Breast epithelium (tissue), 4 donors: ENCODE measurements at places on chromosomes 12 and 14. TPM values are rescaled to one million over a fixed set of nuclear protein-coding genes. Genes with fewer than 3 reads are reported as not detected.

GPR68 gene
- total RNA-seq: 0.59 TPM

CD27 gene
- 0.64 TPM for total RNA-seq

CYP46A1 gene
- total RNA-seq: 1.6 TPM

LUM gene
- 183 TPM for total RNA-seq

IL26 gene
- total RNA-seq: not detected

GRCh38 chr14:39229222-39229543 lies 4.5 kb upstream of the MIA2 start:
- H3K4me1 ChIP-seq: no peaks in the 10 kb centered on the region
- no peak overlapping the region for H3K4me3 ChIP-seq
- no peak overlapping the region for H3K27ac ChIP-seq
- no peaks in the 10 kb centered on the region for H3K27me3 ChIP-seq
- DNase-seq: no peak

GRCh38 chr14:20998674-20999366 lies at the start of gene SLC39A2:
TSS of gene SLC39A2 (plus strand) at chr14:20999293. CDS start at chr14:20999447, 154 bp downstream.
- H3K4me3 ChIP-seq: no peak within 1 kb of the TSS
- DNase-seq: peak; percentile 66
- peak within 1 kb of the TSS; percentile 81 for H3K27ac ChIP-seq
- peaks cover 12% of the 10 kb centered on the region for H3K36me3 ChIP-seq
- no peaks in the 10 kb centered on the region for H3K27me3 ChIP-seq
- no peaks in the 10 kb centered on the region for H3K4me1 ChIP-seq

DNA sequence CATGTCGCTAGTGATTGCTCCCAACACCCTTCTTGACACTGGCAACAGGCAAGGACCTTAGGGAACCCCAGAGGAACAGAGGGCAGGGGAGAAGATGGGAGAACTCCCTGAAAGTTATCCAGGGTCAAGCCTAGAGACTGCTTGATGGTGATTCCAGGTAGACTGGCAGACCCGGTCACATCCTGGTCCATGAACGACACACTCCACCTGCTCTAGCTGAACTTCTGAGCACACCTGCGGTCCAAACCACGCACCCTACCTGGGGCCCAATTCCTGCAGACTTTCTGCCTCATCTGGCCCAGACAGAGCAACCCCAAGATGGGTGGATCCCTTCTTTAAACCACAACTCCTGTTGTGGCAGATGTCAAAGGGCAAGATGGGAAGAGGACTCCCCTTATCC lies 34.2 kb downstream of the NCKAP5L start:
- no peak for DNase-seq
- peaks cover 5% of the 10 kb centered on the region for H3K36me3 ChIP-seq
- no peaks in the 10 kb centered on the region for H3K4me1 ChIP-seq
- no peak overlapping the region for H3K4me3 ChIP-seq
- H3K27me3 ChIP-seq: no peaks in the 10 kb centered on the region
- H3K27ac ChIP-seq: no peak overlapping the region

DNA sequence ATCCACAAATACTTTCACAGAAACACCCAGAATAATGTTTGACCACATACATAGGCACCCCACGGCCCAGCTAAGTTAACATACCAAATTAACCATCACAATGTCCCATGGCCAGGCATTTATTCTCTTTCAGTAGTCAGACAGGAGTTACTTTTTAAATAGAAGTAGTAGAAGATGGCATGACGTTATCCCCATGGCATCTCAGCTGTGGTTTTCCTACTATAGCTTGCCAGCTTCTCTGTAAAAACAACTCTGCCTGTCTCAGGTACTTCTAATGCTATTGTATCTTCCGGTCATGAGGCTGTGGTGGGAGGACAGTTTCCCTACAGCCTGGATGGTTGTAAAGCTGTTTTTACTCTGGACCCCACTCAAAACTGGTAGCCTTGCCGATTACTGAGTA lies 19.3 kb downstream of the CTSG start:
- H3K27me3 ChIP-seq: no peaks in the 10 kb centered on the region
- no peaks in the 10 kb centered on the region for H3K4me1 ChIP-seq
- no peaks in the 10 kb centered on the region for H3K36me3 ChIP-seq
- H3K27ac ChIP-seq: peak overlapping the region; percentile 79

DNA sequence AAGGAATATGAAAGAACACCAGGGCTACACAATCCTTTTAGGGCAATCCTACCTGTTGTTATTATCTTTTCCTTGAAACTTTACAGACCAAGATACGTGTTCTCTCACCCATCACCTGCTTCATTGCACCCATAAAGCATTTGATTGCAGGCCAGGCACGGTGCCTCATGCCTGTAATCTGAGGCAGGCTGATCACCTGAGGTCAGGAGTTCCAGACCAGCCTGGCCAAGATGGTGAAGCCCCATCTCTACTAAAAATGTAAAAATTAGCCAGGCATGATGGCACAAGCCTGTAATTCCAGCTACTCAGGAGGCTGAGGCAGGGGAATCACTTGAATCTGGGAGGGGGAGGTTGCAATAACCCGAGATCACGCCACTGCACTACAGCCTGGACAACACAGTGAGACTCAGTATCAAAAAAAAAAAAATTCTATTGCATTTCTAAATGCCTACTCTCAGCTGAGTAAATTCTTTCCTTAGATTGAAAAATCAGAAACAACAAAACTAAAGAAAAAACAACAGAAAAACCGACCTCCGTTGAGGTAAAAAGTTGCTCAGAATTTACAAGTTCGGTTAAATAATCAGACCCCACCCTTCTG lies 183.7 kb upstream of the TMEM132C start:
- H3K4me3 ChIP-seq: no peak overlapping the region
- H3K27ac ChIP-seq: no peak overlapping the region
- no peaks in the 10 kb centered on the region for H3K36me3 ChIP-seq
- no peak for DNase-seq
- H3K27me3 ChIP-seq: no peaks in the 10 kb centered on the region

GRCh38 chr12:112806721-112807120 lies 15.2 kb downstream of the RPH3A start:
- no peaks in the 10 kb centered on the region for H3K27me3 ChIP-seq
- no peak for DNase-seq
- no peaks in the 10 kb centered on the region for H3K4me1 ChIP-seq
- H3K4me3 ChIP-seq: no peak overlapping the region
- H3K27ac ChIP-seq: no peak overlapping the region

GRCh38 chr12:6708960-6709394 lies 8.4 kb upstream of the PIANP start:
- H3K4me3 ChIP-seq: no peak overlapping the region
- no peak overlapping the region for H3K27ac ChIP-seq
- DNase-seq: no peak
- peaks cover 2% of the 10 kb centered on the region for H3K27me3 ChIP-seq

DNA sequence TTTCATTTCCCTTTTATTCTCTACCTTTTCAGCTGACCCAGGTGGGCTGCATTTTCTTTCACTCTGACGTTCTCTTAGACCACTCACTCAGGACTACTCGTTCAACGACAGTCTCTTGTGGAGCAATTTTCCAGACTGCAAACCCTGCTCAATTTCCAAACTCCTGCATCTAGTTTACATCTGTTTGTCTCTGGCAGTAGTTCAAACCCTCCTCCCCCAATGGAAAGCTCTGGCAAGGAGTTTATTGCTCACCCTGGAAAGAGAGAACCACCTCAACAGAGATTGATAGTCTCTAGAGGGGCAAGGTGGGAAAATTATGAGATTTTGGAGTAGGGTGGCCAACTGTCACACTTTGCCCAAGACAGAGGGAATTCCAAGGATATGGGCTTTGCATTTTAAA lies 130.2 kb downstream of the TSHR start:
- H3K27ac ChIP-seq: no peak overlapping the region
- DNase-seq: no peak
- H3K27me3 ChIP-seq: no peaks in the 10 kb centered on the region
- H3K4me1 ChIP-seq: no peaks in the 10 kb centered on the region
- H3K36me3 ChIP-seq: no peaks in the 10 kb centered on the region
- no peak overlapping the region for H3K4me3 ChIP-seq

GRCh38 chr14:58899317-58899713 lies 261.6 kb downstream of the DACT1 start:
- H3K27me3 ChIP-seq: no peaks in the 10 kb centered on the region
- H3K27ac ChIP-seq: no peak overlapping the region
- DNase-seq: no peak
- no peak overlapping the region for H3K4me3 ChIP-seq

- no peaks in the 10 kb centered on the region for H3K4me1 ChIP-seq
- no peak for DNase-seq
- H3K27me3 ChIP-seq: no peaks in the 10 kb centered on the region
- H3K36me3 ChIP-seq: no peaks in the 10 kb centered on the region
These were observed 6.2 kb downstream of the SLC41A2 start for GRCh38 chr12:104951759-104952509.

DNA sequence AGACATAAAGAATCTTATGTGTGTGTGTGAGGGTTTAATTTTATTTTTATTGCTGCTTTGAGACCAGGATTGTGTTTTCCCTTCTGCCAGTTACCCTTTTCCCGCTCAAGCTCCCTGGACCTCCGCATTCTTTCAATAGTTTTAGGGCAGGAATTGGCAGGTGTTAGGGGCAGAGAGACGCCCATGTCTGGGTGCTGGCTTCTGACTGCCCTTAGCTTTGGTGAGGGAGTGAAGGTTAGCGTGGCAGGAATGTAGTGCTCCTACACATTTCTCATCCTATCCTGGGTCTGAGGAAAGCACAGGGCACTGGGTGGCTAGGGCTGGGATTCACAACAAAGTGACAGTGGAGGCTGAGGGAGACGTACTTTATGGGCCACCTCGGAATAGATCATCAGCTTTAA lies 428.1 kb downstream of the ZFP36L1 start:
- no peaks in the 10 kb centered on the region for H3K27me3 ChIP-seq
- no peak for DNase-seq
- no peak overlapping the region for H3K4me3 ChIP-seq
- H3K4me1 ChIP-seq: no peaks in the 10 kb centered on the region
- H3K36me3 ChIP-seq: no peaks in the 10 kb centered on the region
